Right lobe of liver (tissue), 6 donors: ENCODE measurements at places on chromosomes 13 and 19. TPM values are rescaled to one million over a fixed set of nuclear protein-coding genes. Genes with fewer than 3 reads are reported as not detected.

The CEACAM1 gene
- total RNA-seq, result 35.9 TPM

The ZNF414 gene
- 13.5 TPM for total RNA-seq

DNA sequence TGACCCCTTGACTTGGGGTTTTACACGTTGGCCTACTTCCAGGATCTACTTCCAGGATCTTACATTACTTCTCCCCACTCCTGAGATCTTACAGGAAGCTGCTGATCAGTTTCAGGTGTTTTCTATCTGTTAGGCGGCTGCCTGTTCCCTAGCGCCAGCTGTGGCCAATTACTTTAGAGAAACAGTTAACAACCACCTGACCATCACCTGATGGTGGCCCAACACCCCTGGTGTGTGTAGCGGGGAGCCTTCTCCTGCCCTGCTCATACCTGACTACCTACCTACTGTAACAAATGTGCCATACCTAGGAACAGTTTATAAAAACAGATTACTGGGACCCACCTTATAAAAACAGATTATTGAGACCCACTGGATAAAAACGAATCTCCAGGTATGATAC, 2.8 kb upstream of the POP4 start:
- DNase-seq, result no peak

DNA sequence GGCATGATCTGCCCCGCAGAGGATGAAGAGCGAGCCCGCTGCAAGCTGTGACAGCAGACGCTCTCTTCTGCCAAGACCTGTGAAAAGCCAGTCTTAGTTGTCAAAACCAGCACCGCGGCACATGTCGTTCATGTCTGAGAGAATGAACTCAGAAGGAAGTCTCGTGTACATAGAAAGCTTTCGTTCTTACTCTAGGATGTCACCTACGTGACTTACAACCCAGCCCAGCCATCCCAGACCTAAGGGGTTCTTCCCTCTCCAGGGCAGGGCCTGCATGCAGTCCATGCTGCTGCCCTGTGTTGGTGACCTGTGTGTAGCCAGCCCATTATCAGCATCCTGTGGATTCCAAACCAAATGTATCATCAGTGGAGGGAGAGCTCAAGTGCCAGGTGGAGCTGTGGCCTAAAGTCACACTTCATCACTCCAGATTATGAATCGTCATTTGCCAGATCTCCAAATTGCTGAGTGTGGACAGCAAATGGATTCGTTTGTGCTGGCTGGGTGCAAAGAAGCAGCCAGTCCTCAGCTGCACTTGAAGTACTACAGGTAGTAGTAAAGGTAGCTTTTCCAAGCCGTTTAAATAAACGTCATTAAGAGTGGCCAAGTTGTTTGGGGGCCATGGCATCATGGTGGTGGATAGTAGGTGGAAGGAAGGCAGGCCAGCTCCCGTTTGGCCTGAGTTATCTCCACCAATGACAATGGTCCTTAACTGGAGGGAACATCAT, 73.9 kb upstream of the GPR183 start:
- DNase-seq, result no peak

DNA sequence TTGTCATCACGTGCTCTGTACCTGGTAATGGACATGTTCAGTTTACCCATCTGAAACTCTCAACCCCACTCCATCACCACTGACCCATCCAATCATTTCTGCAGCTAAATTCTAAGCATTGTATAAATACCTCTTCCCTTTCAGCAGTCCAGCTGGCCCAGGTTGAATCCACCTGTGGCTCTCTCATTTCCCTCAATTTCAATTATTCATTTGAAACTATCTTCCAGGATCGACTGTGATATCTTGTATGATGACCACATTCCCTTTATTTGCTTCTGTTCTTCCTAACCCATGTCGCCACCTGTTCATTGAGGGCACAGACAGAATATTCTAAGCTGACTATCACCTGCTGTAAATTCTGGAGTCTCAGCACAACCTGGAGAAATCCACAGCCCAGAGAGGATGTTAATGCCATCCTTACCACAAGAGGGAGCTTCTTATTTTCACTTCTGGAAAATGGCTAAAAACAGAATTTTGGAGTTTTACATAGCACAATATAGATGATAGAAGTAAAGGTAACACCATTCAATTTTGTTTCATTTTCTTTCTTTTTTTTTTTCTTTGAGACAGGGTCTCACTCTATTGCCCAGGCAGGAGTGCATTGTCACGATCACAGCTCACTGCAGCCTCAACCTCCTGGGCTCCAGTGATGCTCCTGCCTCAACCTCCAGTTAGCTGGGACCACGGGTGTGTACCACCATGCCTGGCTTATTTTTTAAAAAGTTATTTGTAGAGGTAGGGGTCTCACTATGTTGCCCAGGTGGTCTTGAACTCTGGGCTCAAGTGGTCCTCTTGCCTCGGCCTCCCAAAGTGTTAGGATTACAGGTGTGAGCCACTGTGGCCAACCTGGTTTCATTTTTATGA, 38.6 kb downstream of the ZNF823 start:
- no peak for DNase-seq

GRCh38 chr13:46683676-46684260, 113.2 kb downstream of the ESD start:
- no peak for DNase-seq

DNA sequence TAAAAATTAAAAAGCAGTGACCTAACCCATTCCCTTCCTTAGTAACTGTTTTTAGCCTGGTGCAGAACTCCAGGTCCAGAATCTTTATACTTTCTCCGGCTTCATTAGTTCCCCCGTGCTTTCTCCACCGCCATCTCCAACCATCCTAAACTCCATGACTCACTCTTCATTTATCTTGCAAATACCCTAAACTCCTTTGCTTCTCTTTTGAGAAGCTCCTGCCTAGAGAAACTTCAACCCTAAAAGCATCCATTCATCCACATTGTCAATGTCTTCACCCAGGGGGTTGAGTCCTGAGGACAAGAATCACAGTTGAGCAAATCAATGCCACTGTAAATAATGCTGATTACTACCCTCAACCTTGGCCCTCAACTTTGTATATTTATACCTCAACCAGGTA, 17.1 kb upstream of the GARRE1 start:
- DNase-seq, result no peak

DNA sequence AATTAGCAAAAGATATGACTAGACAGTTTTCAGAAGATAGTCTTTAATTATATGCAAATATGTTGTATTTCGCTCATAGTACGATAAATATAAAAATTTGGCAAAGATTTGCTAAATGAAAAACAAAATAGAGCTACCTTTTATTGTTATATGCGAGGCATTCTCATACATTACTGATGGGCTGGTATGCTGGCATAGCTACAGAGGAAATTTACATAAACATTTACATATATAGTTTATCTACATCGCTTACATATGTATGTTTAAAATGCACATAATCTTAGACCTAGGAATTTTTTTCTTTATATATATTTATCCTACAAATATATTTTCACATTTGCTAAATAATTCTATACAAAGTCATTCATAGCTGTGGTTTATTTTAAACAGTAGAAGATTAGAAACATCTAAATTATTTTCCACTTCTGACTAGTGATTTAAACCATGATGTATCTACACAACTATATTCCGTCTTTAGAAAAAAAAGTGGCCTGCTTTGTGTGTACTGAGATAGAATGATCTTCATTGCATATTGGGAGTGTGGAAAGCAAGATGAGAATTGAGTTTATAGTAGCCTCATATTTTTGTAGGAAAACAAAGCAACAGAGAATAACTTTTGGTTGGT, 1345.0 kb upstream of the SLC10A2 start:
- DNase-seq, result no peak

- DNase-seq, result no peak
These were observed 55.4 kb downstream of the SACS start for GRCh38 chr13:23377983-23378632.
